Left colon (tissue), 2 donors: ENCODE measurements at places on chromosomes 2 and 18.

- no peak for DNase-seq
Measured at GRCh38 chr18:26304511-26304910, 78.3 kb downstream of the TAF4B start.

GRCh38 chr2:159614534-159615366 is 1.6 kb downstream of the BAZ2B start:
- DNase-seq = no peak

- no peak for DNase-seq
Measured at GRCh38 chr2:85560812-85561279, 447 bp downstream of the GGCX start.

GRCh38 chr18:58114766-58115165 is 70.7 kb downstream of the NEDD4L start:
- no peak for DNase-seq

GRCh38 chr2:196951973-196952372 is 25.5 kb upstream of the PGAP1 start:
- no peak for DNase-seq

GRCh38 chr2:168926621-168927386 is 25.7 kb downstream of the G6PC2 start:
- no peak for DNase-seq

DNA sequence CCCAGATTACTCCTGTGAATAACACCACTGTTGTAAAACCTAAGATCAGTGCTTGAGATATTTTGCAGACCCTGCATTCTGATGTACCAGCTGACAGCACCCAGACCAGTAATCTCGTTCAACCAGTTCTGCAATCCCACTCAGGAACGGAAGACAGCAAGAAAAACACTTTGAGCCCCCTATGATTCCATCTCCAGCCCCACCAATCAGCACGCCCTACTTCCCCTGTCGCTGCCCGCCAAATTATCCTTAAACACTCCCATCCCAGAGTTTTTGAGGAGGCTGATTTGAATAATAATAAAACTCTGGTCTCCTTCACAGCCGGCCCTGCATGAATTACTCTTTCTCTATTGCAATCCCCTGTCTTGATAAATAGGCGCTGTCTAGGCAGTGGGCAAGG is 173.9 kb upstream of the CDH2 start:
- DNase-seq = no peak

DNA sequence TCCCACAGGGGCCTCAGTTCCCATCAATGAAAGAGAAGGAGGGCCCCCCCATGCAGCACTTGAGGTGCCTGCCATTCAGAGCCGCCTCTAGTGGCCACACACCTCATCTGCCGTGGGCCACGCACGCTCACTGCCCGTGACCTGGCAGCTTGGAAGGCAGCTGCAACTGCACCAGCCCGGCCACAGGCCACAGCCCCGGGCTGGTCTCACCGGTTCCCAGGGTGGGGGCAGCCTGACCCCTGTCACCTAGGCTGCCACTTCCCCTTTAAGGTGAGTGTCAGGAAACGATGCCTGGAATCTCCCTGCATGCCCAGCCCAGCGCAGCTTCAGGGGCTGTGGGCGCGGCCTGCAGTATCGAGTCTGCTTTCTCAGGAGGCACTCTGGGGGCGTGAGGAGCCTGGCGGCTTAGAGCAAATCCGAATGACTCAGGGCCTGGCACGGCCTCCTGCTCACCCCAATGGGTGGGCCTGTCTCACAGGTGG is 2.6 kb downstream of the MAB21L4 start:
- no peak for DNase-seq

GRCh38 chr2:209614690-209615369 is 156.8 kb upstream of the UNC80 start:
- no peak for DNase-seq

DNA sequence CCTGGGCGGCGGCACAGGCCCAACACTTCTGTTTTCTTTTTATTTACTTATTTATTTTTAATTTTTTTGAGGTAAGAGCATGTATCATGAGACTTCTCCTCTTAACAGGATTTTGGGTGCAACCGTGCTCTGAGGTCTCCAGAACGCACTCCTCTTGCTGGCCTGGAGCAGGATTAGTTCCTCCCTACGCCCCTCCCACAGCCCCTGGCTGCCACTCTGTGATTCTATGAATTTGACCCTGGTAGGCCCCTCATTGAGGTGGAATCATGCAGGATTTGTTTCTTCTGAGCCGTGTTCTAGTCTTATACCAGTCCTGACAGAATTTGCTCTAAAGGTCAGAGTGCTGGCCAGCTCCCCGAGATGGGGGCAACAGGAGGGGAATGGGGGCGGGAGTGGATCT is 106.5 kb upstream of the HS6ST1 start:
- no peak for DNase-seq

GRCh38 chr2:193965263-193965662 is 1691.8 kb upstream of the SLC39A10 start:
- DNase-seq = no peak

GRCh38 chr2:12478151-12479064 is 238.3 kb upstream of the TRIB2 start:
- DNase-seq = no peak

- DNase-seq = no peak
Measured at GRCh38 chr2:58708565-58708964, 467.4 kb upstream of the FANCL start.

DNA sequence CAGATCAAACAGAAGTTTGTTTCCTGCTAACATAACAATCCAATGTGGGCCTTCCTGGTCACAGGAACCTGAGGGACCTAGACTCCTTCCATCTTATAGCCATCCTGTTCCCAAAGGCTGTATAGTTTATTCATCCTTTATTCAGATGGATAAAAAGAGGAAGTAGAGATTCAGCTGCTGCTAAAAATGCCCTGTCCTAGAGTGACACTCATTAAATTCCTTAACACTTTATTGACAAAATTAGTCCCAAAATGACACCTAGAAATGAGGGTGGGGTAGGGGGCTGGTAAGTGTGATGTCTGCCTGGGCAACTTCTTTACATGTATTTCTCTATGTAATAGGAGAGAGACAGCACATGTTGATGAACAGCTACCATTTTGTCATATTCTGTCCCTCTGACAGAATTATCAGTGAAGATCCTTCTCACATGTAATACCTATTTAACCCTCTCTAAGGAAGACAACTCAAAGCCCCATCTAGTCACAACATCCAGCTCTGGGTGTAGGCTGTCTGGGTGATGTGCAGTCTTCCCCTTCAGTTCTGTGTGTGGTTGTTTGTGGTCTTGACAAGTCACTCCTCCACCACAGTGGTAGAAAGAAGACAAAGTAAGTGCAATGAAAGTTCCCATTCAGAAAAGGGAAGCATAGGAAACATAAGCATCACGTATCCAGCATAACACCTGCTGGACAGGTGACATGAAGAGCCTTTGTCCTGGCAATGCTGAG is 253.9 kb upstream of the CNTNAP5 start:
- DNase-seq = no peak

DNA sequence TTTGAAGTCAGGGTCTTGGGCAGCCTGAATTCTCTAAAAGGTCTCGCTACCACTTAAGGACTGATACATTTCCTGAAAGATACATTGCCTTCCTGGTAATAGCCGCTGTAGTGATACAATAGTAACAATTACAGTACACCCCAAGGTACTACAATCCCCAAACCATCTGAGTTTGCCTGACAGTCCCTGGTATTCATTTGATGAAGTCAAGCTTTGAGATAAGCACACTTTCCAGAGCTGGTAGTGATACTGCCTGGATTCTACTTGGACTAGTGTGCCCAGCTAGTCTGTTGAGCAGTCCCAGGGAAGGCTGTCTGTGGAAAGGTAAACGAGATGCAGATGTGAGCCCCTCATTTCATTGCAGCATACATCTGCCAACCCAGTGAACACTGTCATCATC is 24.4 kb upstream of the ITGB6 start:
- DNase-seq = no peak

GRCh38 chr2:16253291-16253690 is 312.9 kb downstream of the MYCN start:
- DNase-seq = no peak

DNA sequence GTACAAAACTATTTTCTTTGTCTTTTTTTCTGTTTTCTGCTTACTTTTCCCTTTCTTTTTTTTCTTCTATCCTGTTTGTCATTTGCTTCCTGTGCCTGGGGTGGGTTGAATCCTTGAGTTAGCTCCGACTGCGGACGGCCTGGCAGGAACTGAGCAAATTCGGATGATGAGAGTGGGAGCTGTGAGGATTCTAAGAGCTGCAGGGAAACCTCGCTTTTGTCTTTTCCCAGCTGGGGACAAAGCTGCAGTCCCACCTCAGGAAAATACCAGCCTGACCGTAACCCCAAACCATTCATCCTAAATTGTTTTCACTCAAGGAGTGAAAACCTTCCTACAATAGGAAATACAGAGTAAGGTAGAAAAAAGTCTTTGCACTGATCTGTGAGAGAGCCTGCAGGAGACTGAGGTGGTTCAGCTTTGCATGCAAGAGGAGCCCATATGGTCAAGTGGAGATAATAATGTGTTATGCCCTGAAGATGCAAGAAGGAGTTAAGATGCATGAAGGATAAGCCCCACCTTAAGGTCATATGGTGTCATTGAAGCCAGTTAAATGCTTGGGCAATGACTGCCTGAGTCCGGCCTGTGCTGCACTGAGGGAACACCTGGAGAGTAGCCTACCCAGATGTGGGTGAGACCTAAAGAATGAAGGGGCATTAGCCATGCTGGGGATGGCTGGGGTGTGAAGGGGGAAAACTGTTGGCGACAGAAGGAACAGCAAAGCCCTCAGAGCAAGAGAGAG is 31.7 kb upstream of the ARL4C start:
- DNase-seq = no peak

GRCh38 chr2:29059624-29060023 is 14.7 kb downstream of the PCARE start:
- DNase-seq = no peak

GRCh38 chr2:1873343-1873742 is 129.0 kb upstream of the PXDN start:
- DNase-seq = no peak

DNA sequence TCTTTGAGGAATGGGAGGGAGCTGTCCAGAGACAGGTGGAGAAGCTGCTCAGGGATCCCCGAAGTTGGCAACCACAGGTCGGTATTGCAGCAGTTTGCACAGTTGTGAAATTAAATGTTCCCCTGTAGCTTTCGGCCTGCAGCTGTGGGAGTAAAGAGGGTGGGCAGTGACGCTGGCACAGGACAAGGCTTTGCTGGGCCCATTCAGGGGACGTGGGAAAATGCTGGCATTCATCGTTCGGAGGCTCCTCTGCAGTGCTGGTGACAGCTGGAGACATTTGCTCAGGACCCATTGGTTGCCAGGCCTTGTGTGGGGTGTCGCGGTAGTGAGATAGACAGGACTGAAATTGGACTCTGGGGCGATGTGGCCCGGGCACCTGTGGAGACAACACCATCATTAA is 173.7 kb downstream of the MYCN start:
- DNase-seq = no peak

- peak; percentile 56 for DNase-seq
Measured at GRCh38 chr2:105052773-105053172, 14.9 kb downstream of the MRPS9 start.

DNA sequence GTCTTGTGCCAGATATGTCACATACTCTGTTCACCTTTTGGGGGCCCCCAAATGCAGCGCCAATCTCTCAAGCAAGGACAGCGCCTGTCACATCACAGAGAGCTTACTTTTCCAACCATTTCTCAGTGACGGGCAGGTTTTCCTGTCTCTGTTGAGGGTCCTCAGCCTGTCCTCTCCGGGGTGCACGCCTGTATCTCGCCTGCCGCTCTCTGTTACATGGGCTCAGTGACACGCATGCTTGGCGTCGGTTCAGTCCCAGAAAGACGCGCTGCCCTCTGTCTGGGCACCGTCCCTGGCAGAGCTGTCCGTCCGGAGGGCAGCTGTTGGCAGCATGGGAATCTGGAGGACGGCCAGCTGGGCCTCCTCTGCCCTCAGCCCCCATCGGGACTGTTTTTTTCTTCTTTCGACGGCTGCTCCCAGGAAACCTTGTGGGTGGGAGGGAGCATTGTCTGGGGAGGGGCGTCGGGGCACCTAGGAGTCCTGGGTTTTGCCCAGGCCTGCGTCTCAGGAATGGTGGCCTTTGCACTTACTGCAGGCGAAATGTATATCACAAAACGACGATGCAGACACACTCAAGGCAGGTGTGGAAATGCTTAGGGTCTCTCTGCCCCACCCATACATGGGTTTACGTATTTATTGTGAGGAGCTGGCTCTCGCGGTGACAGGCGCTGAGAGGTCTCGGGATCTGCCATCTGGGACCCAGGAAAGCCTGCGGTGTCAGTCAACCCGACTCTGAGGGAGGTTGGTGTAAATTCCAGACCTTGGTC is 30.9 kb downstream of the RTP5 start:
- DNase-seq = no peak

DNA sequence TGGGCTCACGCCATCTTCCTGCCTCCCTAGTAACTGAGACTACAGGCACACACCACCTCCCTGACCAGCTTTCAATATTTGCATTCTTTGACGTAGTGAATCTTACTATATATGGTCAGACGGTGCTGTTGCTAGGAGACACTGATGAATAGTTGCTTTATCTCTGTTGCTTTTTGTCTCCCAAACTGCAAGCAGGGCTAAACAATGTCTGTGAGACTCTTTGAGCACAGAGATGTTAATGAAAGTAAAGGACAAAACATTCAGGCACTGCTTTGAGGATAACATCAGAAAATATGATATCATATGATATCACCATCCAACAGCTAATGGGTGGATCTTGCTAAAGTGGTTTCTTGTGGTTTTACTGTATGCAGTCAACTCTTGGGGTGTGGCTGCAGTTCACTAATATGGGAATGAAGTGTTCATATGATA is 43.0 kb downstream of the EMILIN2 start:
- DNase-seq = peak; percentile 5

DNA sequence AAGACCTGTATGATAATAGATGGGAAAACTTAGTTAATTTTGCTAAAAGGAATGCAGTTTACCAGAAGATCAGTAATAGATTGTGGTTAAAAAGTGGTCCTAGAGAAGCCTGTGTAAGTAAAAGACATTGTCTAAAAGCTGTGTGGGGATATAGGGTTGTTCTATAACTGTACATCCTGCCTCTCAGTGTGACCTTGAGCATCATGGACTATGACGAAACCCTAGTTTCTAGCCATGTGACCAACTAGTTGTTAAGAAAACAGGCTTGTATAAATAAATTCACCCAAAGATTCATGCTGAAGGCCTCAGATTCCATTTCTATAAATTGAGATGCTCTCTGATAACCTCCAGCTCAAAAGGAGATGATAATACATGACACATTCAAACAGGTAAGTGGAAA is 160.7 kb downstream of the IKZF2 start:
- DNase-seq = no peak
